ENCODE measurements at places on chromosomes 1 and 21.

DNA sequence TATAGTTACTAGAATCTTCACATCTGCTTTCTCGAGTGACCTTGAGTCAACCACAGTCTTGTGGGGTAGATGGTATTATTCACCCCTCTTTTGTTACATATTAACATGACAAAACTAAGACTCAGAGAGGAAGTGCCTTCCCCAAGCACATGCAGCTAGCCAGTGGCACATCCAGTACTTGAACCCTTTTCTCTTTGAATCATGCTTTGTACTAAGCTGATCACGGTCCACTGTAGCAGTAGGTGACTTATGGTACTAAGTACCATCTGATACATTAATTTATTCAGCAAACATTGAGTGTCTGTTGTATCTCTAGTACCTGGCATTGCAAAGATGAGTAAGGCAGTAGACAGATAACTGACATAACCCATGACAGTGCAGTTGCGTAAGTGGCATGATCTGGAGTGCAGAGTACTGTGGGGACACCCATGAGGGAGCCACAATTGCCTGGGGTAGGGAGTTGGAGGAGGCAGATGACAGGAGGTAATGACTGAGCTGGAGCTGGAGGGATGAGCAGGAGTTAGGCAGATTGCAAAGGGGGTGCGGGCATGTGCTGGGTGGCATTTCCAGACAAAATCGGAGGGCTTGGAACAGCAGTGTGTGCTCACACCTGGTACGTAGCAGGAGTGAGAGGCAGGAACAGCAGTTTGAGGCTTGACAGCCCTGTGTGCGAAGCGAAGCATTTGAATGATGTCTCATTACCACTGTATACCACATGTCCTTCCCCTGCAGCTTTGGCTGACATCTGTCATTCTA lies 29.8 kb downstream of the UCK2 start:
- peak; percentile 69 for DNase-seq

DNA sequence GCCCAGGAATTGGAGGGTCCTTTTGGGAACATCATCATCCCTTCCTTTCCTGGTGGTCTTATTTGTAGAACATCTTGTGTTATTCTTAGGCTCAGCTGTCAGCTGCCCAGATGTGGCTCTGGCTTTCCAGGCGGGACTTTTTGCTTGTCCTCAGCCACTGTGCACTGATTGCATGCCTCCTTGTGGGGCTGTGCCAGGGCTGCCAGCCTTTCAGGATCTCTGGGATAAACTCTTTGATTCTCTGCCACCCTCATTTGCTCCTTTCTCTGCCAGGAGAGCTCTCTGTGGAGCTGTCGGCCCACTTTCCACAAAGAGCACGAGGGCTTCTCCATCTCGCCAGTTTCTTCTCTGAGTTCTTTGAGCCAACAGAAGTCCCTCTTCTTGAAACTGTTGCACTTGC lies 63.1 kb downstream of the PTPRU start:
- DNase-seq: no peak

DNA sequence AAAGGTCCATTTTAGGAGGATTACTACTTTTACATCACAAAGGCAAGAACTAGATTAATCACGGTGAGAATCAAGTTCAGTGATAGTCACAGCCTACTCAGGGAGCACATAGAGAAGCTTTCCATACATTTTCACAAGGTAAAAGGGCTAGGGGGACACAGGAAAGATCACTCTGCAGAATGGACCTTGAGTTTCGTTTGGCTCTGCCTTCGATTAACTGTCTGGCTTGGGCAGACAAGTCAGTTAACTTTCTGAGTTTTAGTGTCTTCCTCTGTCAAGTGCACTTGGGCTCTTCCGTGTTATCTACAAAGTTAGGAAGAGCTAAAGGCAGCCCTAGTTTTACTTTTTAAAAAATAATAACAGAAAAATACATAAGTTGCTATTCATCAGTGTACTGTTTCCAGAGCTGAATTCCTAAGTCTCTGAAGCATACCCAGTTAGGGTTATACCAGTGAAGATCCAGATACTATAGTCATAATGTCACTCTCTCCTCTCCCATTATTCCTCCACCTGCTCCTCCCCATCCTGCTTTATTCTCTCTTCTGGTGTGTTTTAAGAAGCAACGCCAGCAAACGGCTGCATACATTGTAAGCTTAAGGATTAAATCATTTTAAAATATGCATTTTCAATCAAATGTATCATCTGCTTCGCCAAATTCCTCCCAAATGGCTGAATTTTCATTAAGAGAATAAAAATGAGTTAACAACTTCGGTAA lies 1.7 kb downstream of the CEP170 start:
- no peak for DNase-seq

DNA sequence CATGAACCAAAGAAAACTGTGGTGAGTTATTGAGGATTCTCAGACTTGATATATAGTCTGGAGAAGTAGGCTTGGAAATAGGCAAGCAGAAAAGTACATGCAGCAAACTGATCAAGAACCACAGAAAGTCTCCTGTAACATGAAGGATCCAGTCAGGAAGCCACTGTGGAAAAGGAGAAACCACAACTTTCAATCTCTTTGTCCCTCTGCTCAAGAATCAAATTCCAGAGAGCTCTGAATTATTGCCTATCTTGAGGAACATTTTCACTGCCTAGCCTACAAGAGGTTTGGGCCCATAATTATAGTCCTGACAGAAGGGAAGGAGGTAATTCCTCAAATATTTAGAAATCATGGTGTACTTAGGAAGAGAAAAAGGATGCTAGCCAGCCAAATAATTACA lies 43.0 kb upstream of the ADAMTS1 start:
- no peak for DNase-seq

GRCh38 chr1:39102537-39103327 lies 76.6 kb downstream of the NDUFS5 start:
- peak; percentile 32 for DNase-seq

Data from gastrocnemius medialis (tissue), 4 donors.